Activated CD4-positive, CD25-positive, alpha-beta regulatory T cell treated with anti-CD3 and anti-CD28 coated beads, Interleukin-2, amount 50 U/mL, for 72 hours (primary cell): ENCODE measurements at places on chromosomes 7 and 10.

DNA sequence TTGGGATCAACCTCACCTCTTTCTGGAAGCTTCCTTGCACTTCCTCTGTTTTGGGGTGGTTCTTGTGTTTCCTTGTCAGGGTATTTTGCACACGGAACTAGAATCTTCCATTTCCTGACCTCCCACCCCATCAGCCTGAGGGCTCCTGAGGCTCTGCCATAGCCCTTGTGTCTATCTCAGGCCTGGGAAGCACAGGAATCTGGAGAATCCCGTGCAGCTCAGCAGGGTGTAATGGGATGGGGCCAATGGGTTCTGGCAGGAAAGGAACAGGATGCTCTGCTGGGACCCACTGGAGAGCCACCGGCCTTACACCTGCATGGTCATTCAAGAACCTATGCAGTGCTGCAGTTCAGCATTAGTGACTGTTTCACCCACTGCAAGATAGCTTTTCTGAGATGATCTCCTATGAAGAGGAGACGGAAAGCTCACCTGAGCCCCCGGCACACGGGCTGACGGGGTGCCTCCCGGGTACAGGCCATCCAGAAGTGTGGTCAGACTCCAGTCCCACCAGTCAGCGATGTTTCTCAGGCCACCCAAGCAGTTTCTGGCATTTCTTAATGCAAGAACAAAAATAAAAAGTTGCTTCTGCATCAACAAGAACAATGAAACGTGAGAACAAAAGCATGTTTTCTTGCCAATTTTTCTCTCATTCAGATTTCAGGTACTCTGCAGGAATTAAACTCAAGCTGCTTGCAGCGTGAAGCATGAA, 133.2 kb downstream of the PKD1L1 start:
- DNase-seq: no peak

GRCh38 chr10:68871731-68872342, 29.3 kb upstream of the DDX50 start:
- no peak for DNase-seq

DNA sequence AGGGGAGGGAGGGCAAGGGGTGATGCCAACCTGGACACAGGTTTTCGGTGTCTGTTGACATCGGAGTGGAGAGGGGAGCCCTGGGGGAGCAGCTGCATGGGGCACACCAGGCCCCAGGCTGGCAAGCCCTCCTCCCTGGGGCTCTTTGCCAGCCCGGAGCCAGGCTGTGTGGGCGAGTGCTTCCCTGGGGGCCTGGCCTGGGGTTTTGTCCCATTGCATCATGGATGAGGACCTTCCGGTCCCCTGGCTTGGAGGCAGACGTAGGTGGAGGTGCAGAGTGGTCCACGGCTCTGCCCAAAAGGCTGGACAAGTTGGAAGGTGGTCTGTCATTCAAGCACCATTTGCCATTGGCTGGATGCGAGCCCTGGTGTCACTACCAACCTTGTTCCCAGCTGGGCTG, 34.8 kb downstream of the ZMIZ1 start:
- no peak for DNase-seq

DNA sequence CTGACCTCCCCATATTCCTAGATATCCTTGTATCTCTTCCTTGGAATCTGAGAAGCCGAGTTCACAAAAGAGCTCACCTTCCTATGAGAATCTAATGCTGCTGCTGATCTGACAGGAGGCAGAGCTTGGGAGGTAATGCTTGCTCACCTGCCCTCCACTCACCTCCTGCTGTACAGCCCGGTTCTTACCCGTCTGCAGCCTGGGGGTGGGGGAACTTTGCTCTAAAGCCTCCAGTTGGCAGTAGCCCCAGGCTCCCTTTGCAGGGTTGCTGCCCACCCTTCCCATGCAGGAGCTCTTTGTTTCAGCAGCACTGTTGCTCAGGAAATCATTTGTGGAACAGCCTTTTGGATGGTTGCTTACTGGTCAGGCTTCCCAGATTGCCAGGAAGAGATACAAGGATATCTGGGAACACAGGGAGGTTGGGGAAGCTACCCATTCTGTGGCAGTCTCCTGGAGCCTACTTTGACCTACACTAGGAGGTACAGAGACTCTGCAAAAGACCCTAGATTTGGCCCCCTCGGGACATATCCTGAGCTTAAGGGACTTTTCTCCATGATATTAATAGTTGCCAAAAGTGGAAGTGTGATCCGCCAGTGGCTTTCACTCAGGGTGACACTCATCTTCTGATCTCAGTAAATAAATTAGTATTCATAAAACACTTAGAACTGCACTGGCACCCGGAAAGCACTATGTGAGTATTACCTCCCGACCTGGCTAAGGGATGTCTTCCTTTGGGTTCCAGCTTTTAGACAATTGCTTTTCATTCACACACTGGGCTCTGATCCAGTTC, 363.7 kb upstream of the PODXL start:
- no peak for DNase-seq

GRCh38 chr7:30012757-30013156, 13.7 kb downstream of the FKBP14 start:
- DNase-seq: no peak

- DNase-seq: no peak
These were observed 30.6 kb downstream of the ANK3 start for GRCh38 chr10:60359066-60359465.

DNA sequence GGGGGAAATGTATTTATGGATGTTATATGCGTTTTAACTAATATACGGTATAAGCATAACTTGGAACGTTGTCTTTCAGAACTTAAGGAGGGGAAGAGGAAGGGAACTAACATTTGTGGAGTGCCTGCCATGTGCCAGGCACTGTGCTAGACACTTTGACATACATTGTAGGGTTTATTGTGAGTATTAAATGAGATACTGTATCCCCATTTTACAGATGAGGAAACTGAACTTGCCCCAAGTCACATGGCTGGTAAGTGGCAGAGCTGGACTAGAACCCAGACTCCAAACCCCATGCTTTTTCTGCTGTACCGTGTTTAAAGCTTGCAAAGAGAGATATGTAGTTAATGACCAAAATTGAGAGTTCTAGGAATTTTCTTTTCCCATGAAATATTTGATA, 74.6 kb downstream of the CREM start:
- DNase-seq: no peak

GRCh38 chr10:84924131-84924530, 595.7 kb downstream of the CCSER2 start:
- no peak for DNase-seq

DNA sequence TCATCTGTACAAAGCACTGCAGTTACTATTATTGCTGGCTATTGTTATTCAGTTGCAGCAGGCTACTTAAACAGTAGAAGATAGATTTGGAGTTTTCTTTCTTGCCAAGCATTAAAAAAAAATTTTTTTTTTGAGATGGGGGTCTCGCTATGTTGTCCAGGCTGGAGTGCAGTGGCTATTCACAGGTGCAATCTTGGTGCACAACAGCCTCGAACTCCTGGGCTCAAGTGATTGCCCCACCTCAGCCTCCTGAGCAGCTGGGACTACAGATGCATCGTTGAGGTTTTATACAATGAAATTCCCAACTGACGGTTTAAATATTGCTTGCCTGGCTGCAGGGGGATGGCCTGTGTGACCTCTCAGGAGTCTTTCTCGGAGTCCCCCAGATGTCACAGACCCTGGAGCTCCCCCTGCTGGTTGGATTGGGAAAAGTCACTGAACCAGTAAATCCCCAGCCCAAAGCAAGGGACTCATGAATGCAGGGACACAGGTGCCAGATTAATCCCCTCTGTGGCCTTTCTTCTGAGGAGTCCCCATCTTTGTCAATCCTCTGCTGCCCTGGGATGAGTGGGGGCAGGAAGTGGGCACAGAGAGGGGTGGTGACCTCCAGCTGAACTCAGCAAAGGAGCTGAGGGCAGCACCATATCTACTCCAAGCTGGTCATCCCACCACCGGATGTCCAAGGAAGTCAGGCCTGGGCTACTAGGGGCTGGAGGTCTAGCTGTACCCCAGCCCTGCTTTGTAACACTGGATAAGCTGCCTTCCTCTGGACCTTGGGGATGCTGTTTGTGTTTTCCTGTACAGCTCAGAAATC, 149.6 kb downstream of the C10orf105 start:
- DNase-seq: peak; percentile 82

GRCh38 chr10:73819513-73820093, 8.2 kb upstream of the NDST2 start:
- no peak for DNase-seq

- no peak for DNase-seq
These were observed 5.8 kb upstream of the POLM start for GRCh38 chr7:44087911-44088838.

DNA sequence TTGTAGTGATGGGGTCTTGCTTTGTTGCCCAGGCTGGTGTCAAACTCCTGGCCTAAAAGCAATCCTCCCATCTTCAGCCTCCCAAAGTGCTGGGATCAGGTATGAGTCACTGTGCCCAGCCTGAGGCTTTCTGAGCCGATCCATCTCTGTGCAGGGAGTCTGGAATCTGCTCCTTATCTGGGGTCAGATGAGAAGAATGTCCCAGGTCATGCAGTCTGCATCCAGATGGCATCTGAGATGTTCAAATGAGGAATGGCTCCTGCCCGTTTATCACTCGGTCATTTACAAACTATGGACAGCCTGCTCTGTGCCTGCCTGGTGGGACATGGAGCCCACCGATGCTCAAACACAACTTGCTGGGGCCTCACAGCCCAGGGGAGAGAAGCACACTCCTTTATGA, 11.1 kb upstream of the SLC18A3 start:
- no peak for DNase-seq

DNA sequence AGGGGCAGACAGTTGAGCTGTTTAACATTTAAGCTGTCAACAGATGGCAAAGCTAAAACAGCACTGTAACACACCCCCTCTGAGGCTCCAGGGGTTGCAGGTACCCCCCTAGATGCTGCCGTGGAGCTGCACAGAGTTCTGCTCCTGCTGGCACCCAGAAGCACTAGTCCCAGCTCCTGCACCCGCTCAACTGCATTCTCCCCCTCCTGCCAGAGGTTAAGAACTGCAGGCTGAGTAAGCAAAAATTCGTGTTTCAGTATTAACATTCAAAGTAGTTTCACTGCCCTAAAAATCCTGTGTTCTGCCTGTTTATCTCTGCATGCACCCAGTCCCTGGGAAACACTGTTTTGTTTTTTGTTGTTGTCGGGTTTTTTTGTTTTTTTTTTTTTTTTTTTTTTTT, 790.8 kb upstream of the KCND2 start:
- DNase-seq: no peak

GRCh38 chr10:3593611-3594010, 191.4 kb downstream of the KLF6 start:
- DNase-seq: no peak

- no peak for DNase-seq
These were observed 105.6 kb downstream of the CDK6 start for GRCh38 chr7:92730808-92731207.

DNA sequence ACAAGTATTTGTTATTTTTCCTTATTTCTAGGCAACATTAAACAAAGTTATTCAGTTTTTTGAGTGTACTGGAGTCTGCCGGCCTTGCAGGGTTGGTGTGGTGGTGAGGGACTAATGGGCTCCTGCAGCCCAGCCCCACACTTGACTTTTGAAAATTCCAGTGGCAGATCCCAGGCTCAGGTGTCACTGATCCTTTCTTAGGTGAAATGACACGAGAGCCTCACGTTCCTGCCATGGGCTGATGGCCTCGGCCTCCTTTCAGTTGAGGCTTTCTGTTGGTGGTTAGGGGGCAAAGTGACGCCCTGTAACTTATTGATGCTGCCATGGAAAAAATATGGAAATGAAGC, 117.9 kb downstream of the NKX6-2 start:
- no peak for DNase-seq

DNA sequence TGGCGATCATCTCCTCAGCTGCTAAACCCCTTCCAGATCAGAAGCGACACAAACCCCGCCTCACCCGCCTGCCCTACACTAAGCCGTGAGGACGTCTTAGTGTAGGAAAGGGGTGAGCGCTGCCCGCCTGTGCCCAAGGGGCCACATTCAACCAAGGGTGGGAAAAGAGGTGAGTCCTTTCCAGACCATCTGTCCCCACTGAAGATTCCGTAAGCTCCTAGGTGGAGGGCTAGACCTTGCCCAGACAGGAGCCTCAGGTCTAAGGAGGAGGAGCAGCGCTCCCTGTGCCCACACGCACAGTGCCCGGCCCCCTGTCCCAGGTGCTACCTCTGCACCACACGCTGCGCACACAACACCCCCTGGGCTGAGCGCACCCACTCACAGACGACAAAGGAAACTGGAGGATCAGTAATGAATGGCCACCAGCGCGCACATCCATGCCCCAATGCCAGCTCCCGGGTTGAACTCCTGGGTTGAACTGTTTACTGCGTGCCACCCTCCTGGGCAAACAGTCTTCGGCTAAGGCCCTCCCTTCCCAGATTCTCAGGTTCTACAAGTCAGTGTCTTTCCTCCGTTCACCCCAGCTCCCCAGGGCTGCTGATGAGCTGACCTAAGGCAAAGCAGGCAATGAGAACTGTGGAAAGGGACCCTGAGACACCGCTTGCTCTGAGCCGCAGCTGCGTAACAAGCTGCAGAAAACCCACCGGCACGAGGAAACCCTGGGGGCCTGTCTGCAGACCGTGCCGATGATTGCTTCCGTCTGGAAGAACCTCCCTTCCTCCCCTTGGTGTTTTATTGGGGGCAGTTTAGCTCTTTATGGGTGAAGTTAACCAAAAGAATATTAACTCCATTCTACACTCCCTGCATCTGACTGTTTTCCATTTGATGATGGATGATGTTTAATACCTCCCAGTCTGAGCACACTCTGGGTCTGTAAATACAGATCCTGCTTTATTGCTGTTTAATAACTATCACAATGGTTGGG, 185.9 kb downstream of the MAD1L1 start:
- DNase-seq: peak; percentile 18

GRCh38 chr10:102334101-102334500, 61.4 kb upstream of the NFKB2 start:
- DNase-seq: no peak

DNA sequence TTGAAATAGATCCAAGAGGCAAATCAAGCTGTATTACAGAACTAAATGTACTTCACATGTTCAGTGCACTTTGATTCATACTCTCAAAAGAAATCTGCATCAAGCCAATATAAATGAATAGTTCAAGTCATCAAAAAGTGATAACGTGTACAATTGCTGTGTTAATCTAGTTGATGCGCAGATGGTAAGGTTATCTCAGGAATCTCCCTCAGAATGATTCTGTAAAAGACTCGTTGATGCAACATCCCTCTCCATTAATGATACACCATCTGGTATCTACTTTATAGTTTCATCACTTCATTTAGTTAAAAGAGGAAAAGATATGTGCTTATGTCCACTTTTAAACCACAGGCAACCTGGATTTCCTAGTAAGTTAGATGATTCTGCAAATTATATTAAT, 200.6 kb downstream of the CHCHD3 start:
- DNase-seq: no peak

- DNase-seq: no peak
These were observed 277.1 kb downstream of the TCERG1L start for GRCh38 chr10:131034451-131034850.

DNA sequence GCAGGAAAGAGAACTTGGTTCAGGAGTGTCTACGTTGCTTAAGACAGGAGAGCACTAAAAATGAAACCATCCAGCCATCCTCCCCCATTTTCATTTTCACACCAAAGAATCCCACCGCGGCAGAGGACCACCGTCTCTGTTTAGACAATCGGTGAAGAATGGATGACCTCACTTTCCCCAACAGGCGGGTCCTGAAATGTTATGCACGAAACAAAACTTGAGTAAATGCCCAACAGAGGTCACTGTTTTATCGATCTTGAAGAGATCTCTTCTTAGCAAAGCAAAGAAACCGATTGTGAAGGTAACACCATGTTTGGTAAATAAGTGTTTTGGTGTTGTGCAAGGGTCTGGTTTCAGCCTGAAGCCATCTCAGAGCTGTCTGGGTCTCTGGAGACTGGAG, 1.4 kb upstream of the IL6 start:
- no peak for DNase-seq

- DNase-seq: no peak
These were observed 11.8 kb downstream of the OSBPL3 start for GRCh38 chr7:24968165-24968564.
